ENCODE measurements at places on chromosomes 13 and 19.
A peak's percentile ranks its signal among the peaks of the same experiment; 100 is the strongest.

DNA sequence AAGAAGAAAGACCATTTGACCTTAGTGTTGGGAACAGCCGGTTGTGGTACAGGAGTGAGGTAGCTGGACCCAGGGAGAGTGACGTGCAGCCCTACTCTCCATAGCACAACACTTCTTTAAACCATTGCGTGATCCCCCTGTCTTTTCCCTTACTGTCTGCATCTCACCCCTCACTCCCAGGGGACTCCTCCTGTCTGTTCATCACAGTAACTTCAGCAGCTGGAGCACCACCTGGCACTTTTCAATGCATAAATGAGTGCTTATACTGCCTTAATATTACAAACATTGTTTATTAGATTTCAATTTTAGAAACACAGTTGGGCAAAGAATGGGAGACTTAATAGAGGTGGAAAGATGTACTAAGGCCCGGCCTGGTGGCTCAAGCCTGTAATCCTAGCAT is 285.5 kb downstream of the UQCRFS1 start:
- no peak for DNase-seq

DNA sequence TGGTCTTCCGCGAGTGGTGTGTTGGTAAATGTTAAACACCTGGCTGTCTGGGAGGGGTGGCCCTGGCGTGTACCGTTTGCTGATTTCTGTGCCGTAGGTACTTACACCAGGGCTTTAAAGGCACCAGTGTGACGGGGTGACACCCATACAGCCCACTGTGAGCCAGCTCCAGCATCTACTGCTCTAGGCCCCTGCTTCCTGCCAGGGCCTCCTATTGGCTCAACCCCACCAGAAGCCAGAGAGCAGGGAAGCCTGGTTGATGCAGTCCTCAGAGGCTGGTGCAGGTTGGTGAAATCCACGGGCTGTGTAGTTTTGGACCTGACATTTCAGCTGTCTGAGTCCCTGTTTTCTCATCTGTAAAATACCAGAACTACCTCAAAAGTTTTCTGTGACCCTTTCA is 30.4 kb downstream of the ARHGEF7 start:
- DNase-seq = no peak

GRCh38 chr19:33052352-33052972 is 12.2 kb downstream of the RHPN2 start:
- peak; percentile 35 for DNase-seq

GRCh38 chr13:102724923-102725322 is 30.1 kb upstream of the METTL21C start:
- DNase-seq = peak; percentile 87

- peak; percentile 47 for DNase-seq
Observed at GRCh38 chr13:77329911-77330584, 3.2 kb upstream of the MYCBP2 start.

- DNase-seq = no peak
Observed at GRCh38 chr13:89568746-89569145, 1778.7 kb upstream of the MIR17HG start.

GRCh38 chr19:31385744-31386143 is 36.5 kb upstream of the TSHZ3 start:
- no peak for DNase-seq

- DNase-seq = no peak
Observed at GRCh38 chr13:107117327-107118012, 549.5 kb upstream of the ARGLU1 start.
